ENCODE measurements at places on chromosomes 4 and X. TPM values are rescaled to one million over a fixed set of nuclear protein-coding genes. Genes with fewer than 3 reads are reported as not detected.

- peak; percentile 6 for DNase-seq
These were observed 18.4 kb upstream of the ACE2 start for GRCh38 chrX:15619053-15619755.

DNA sequence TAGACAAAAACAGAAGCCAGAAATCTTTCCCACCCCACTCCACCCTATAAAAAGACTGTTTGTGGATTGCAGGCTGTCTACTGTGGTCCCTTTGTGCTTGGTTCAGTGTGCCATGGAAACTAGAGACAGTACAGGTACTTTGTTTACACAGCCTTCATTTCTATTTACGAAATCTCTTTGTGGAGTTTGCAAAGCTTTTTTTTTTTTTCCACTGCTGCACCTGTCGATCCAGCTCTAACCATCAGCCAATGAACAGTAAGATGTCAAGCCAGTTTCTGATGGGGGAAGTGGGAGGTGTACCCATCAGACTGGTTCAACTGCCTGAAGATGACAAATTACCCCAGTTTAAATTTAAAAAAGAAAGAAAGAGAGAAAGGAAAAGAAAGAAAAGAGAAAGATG lies 20.2 kb upstream of the LRBA start:
- DNase-seq, result peak; percentile 37

DNA sequence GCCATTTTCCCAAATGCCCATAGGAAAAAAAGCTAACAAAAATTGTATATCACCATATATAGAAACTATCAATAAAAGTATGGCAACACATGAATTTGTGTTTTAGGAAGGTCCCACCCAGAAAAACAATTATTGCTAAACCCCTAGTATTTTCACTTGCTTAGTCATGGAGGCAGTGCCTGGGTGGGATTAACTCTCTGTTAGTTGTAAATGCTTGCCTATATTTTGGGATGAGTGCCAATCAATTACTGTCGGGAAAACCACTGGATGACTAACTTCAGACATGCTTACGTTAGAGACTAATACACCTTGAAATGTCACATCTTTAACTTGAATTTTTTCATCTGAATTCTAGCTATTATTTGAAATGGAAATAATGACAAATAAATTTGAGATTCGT lies 33.9 kb downstream of the TMPRSS11A start:
- DNase-seq, result no peak

GRCh38 chr4:147829401-147830101 lies 97.7 kb downstream of the ARHGAP10 start:
- no peak for DNase-seq

DNA sequence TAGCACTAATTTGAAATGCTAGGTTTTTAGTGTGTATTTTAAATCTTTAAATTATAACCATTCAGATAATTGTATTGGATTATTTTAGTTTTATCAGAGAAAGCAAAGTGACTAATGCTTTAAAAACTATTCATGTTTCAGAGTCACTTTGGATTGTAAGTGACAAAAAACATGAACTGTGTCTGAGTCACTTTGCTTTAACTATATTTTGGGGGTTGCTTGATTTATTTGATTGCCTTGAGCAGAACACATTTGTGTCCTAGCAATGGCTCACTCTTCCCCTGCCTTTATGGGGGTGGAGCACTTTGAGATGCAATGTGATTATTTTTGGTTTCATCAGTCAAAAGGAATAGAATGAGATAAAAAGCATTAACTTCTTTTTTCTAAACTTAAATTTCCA lies 188.4 kb upstream of the ARX start:
- DNase-seq, result no peak

The WFS1 gene
- total RNA-seq, result 5.8 TPM

The C1GALT1C1 gene
- 34.5 TPM for total RNA-seq

The FAM199X gene
- total RNA-seq, result 18.3 TPM

The UGT2A3 gene
- total RNA-seq, result 37.5 TPM

The SRP72 gene
- total RNA-seq, result 54.8 TPM

All from mucosa of descending colon (tissue), 3 donors.